ENCODE measurements at places on chromosomes 11 and 22.
A peak's percentile ranks its signal among the peaks of the same experiment; 100 is the strongest.

DNA sequence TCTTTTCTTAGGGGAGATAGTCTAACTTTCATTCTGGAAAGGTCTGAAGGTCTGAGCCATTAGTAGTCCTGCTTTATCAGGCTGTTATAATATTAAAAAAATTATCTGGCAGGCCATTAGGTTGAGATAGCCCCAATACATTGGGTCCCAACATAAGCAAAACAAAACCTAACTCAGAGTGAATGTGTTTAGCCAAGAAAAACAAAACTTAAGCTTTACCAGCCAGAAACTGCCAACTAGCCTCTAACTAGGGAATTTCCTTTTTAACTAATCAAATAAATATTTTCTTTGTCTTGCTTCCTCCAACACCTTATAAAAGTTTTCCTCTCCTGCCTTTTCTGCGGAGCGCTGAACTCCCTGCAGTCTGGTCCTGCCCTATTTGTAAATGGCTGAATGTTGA lies 1137.7 kb upstream of the CNTN5 start:
- no peak overlapping the region for H3K4me3 ChIP-seq
- no peaks in the 10 kb centered on the region for H3K36me3 ChIP-seq
- no peaks in the 10 kb centered on the region for H3K4me1 ChIP-seq
- no peaks in the 10 kb centered on the region for H3K27me3 ChIP-seq

DNA sequence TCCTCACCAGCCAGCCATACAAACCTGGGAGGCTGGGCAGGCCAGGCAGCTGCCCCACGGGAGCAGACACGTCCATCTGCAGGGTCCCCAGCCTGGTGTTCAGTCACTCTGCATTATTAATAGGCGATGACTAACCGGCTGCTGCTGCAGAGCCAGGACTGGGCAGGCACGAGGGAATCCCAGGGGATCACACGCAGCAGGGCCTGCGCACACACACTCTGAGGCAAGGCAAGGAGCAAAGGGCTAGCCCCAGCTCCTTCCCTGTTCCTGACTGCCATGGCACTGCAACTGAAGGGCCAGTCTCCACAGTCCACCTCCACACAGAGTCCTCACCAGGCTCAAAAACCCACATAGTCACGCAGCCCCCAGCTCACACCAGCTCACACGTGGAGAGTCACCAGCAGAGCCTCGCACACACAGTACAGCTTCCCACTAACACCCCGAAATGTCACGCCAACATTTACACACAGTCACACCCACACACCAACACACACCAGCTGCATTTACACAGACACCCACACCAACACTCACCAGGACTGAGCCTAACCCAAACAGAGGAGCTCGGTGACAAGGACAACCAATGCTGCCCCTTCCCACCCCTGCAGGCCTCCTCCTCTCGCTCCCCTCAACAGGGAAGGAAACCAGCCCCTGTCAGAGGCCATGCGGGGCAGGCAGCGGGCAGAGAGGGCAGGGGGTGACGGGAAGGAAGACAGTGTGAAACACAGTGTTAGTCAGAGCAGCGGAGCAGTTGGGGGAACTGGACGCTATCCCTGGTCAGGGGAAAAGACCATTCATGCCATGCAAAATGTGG lies 47.3 kb downstream of the NRXN2 start:
- peaks cover 2% of the 10 kb centered on the region for H3K36me3 ChIP-seq
- H3K4me1 ChIP-seq = peaks cover 32% of the 10 kb centered on the region
- peaks cover 30% of the 10 kb centered on the region for H3K27me3 ChIP-seq
- no peak for DNase-seq
- H3K27ac ChIP-seq = no peak overlapping the region

DNA sequence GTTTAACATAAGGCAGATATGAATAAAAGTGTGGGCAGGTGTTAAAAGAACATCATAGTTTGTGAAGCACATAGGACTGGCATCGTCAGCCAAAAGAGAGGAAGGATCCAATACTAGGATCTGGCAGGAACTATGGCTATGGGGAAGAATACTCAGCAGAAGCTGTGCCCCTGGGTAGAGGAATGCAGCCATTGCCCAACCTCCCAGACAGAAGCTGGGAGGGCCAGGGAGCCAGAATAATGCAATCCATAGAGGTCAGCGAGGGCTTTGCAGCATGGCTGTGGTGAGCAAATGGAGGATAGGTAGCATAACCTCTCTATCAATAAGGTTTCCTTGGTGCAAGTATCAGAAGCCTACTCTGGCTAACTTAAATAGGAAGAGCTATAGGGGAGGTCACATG lies 11.7 kb upstream of the CSTF3 start:
- no peaks in the 10 kb centered on the region for H3K27me3 ChIP-seq
- no peak overlapping the region for H3K4me3 ChIP-seq
- DNase-seq = no peak
- H3K27ac ChIP-seq = no peak overlapping the region

GRCh38 chr11:69218271-69218682 lies 62.5 kb downstream of the SMIM38 start:
- no peaks in the 10 kb centered on the region for H3K36me3 ChIP-seq
- H3K27ac ChIP-seq = no peak overlapping the region
- no peak overlapping the region for H3K4me3 ChIP-seq
- peaks cover 7% of the 10 kb centered on the region for H3K27me3 ChIP-seq

DNA sequence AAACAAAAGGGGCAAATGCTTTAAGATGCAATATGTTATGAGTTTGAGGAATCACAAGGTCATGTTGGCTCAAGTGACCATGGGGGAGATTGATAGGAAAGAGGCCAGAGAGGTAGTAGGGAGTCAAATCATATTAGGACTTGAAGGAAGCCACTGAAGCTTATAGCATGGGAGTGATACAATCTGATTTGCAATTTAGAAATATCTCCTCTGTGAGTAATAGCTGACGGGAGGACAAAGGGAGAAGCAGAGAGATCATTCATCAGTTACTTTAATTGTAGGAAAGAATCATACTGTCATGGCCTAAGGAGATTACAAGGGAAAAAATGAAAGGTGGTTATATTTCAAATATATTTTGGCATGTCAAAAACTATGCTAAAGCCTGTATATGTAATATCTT lies 793.6 kb upstream of the RAG2 start:
- H3K4me3 ChIP-seq = no peak overlapping the region
- H3K4me1 ChIP-seq = no peaks in the 10 kb centered on the region
- DNase-seq = no peak
- H3K27ac ChIP-seq = no peak overlapping the region
- no peaks in the 10 kb centered on the region for H3K27me3 ChIP-seq

DNA sequence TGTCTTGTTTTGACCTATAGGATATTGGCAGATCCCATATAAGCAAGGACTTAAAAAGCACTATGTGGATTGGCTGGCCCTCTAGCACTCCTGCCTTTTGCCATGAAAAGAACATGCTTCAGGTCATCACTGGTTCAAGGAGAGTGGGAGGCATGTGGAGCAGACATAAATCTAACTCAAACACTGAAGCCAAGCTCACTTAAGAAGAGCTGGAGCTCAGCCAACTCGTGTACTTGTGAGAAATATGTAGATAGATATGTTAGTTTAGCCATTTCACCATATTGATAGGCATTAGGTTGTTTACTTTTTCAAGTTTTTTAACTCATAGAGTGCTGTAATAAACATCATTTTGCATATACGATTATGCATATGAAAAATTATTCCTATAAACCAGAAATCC lies 19.9 kb upstream of the BBOX1 start:
- H3K27ac ChIP-seq = no peak overlapping the region
- no peaks in the 10 kb centered on the region for H3K36me3 ChIP-seq
- no peaks in the 10 kb centered on the region for H3K27me3 ChIP-seq
- DNase-seq = no peak

DNA sequence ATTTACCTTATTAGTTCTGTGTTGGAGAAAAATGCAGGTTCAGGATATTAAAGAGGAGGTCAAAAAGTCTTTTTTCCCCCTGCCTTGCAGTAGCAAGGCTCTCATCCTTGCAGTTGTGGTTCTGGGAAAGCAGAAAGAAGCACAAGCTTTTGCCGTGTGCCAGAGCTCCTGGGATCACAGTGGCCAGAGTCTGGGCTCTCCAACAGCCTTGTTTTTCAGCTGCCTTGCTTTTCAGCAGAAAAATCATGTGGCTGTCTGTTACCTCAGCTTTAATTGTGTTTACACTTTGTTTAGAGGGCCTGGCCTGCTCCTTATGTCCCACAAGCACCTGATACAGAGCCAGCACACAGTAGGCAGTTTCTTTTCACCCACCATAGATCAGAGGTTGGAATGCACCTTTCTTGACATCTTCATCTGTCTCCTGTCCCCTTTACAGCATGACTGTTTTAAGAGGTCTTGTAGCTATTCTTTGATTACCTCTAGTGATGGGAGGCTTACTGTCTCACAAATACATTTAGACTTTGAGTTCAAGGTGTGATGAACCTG lies 67.5 kb downstream of the TEAD1 start:
- no peak overlapping the region for H3K27ac ChIP-seq
- DNase-seq = no peak
- H3K4me3 ChIP-seq = no peak overlapping the region
- no peaks in the 10 kb centered on the region for H3K36me3 ChIP-seq
- H3K27me3 ChIP-seq = no peaks in the 10 kb centered on the region

GRCh38 chr11:128464878-128465450 lies 122.4 kb downstream of the ETS1 start:
- no peak for DNase-seq
- no peaks in the 10 kb centered on the region for H3K27me3 ChIP-seq
- H3K36me3 ChIP-seq = peaks cover 59% of the 10 kb centered on the region

- no peaks in the 10 kb centered on the region for H3K27me3 ChIP-seq
- peak; percentile 40 for DNase-seq
- H3K4me3 ChIP-seq = no peak overlapping the region
- H3K4me1 ChIP-seq = peaks cover 7% of the 10 kb centered on the region
- H3K27ac ChIP-seq = no peak overlapping the region
Observed at GRCh38 chr22:24325105-24325757, 54.6 kb downstream of the SPECC1L start.

- H3K27ac ChIP-seq = no peak overlapping the region
Observed at GRCh38 chr11:70930215-70930614, 322.2 kb downstream of the SHANK2 start.

DNA sequence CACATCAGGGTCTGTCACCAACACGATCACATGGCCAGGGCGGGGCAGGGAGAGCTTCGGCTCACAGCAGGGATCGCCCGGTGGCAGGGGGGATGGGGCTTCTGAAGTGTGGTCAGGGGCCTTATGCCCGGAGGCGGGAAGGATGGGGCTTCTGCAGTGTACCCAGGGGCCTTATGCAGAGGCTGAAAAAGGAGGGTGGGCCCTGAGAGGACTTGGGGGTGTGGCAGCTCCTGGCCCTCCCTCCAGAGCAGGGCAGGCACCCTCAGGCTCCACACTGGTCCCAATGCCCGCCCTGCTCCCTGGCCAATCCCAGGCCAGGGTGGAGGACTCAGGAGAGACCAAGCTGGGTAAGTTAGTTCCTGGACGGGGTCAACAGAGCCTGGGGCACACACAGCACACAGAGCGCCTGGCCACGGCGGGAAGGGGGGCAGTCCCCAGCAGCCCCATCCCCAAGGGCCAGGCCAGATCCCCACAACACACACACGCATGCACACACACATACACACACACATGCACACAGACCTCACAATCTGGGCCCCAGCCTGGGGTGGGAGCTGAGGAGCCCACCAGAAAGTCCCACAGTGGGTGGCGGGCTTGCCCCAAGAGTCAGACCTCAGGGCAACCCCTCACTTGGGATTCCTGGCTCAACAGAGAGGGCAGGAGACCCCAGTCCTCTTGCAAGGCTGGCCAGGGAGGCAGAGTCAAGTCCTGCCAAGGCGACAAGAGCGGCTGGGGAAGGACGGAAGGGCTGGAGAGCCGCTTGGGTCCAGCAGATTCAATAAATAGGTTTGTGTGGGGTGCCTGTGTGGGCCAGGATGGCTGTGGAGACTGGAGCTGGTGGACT lies 1.1 kb upstream of the CEND1 start:
- H3K27ac ChIP-seq = no peak overlapping the region
- no peak overlapping the region for H3K4me3 ChIP-seq
- no peak for DNase-seq
- peaks cover 3% of the 10 kb centered on the region for H3K27me3 ChIP-seq
- H3K36me3 ChIP-seq = peaks cover 10% of the 10 kb centered on the region

- no peak overlapping the region for H3K4me3 ChIP-seq
- peaks cover 5% of the 10 kb centered on the region for H3K27me3 ChIP-seq
- DNase-seq = no peak
- H3K4me1 ChIP-seq = no peaks in the 10 kb centered on the region
Observed at GRCh38 chr11:12694183-12694531, 19.9 kb downstream of the TEAD1 start.

- peaks cover 5% of the 10 kb centered on the region for H3K4me1 ChIP-seq
- H3K27ac ChIP-seq = no peak overlapping the region
- H3K36me3 ChIP-seq = peaks cover 10% of the 10 kb centered on the region
Observed at GRCh38 chr22:27885977-27886842, 32.8 kb downstream of the PITPNB start.

GRCh38 chr11:26554455-26554854 lies 17.6 kb downstream of the MUC15 start:
- H3K27me3 ChIP-seq = no peaks in the 10 kb centered on the region
- H3K36me3 ChIP-seq = no peaks in the 10 kb centered on the region
- DNase-seq = no peak
- no peak overlapping the region for H3K27ac ChIP-seq
- H3K4me1 ChIP-seq = no peaks in the 10 kb centered on the region

DNA sequence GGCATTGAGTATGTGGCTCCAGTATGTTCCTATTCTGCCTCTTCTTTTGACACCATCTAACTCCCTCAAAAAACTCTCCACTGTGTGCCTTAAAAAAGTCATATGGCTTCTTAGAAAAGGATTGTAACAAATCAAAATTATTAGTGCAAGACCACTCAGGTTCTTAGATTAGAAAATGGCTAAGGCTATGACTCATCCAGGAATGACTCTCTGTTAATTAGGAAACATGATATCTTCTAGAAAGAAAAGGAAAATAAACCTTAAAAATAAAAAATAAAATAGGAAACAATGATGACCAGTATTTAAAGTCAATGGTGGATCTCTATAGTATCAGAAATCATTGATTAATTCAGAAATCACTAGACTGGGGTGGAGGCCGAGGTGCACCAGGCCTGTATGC lies 21.7 kb downstream of the SLC25A17 start:
- no peak overlapping the region for H3K27ac ChIP-seq
- H3K27me3 ChIP-seq = no peaks in the 10 kb centered on the region
- peaks cover 1% of the 10 kb centered on the region for H3K4me1 ChIP-seq
- H3K36me3 ChIP-seq = peaks cover 1% of the 10 kb centered on the region

DNA sequence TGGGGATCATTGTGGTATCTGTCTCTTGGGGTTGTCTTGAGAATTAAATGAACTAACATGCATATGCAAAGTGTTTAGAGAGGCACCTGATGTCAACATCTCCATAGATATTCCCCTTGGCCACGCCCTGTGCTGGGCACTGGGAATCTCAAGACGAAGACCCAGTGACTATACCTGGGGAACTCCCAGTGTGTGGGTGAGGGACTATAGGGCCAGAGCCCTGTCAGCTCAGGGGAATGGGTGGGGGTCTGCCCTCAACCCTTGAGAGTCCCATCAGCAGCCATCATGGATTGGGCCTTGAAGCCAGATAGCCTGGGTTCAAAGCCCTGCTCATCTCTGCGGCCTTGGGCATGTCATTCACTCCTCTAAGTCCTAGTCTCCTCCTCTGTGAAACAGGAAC lies 21.6 kb upstream of the LMO1 start:
- no peak overlapping the region for H3K4me3 ChIP-seq
- no peak for DNase-seq
- no peak overlapping the region for H3K27ac ChIP-seq
- no peaks in the 10 kb centered on the region for H3K36me3 ChIP-seq
